ENCODE measurements at places on chromosomes 5 and 9.

DNA sequence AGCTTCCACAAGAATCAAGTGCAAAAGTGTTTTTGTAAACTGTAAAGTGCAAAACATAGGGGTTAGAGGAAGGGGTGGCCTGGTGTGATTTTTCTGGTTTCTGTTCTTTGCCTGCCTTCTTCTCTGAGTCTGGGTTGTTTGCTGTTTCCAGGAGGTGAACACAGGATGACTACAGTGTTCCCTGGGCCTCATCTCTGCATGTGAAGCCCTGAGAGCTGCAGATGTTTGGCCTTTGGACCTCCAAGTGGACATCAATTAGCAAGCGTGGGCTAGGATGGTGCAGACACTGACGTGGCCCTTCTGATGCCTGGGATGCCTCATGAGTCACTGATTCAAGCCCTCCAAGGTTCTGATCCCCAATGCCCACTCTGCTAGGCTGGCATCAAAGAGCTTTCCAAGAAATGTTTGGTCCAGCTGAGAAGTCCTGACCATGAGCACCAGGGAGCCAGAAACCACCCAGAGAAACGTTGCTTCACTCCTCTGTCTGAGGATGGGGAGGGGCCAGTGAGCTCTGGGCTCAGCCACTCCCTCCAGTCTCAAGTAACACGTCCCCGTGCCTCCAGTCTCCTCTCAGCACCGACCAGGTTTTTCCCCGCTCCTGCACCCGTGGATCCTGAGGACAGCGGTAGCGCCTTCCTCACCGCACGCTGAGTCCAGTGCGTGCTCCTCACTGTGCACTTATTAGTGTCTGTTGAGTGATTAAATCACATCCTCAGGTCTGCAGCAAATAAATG is 7.6 kb downstream of the IL9 start:
- no peak for DNase-seq

GRCh38 chr5:64952951-64953673 is 184.4 kb downstream of the CWC27 start:
- no peak for DNase-seq

GRCh38 chr5:148585988-148586387 is 68.3 kb downstream of the HTR4 start:
- DNase-seq = no peak

DNA sequence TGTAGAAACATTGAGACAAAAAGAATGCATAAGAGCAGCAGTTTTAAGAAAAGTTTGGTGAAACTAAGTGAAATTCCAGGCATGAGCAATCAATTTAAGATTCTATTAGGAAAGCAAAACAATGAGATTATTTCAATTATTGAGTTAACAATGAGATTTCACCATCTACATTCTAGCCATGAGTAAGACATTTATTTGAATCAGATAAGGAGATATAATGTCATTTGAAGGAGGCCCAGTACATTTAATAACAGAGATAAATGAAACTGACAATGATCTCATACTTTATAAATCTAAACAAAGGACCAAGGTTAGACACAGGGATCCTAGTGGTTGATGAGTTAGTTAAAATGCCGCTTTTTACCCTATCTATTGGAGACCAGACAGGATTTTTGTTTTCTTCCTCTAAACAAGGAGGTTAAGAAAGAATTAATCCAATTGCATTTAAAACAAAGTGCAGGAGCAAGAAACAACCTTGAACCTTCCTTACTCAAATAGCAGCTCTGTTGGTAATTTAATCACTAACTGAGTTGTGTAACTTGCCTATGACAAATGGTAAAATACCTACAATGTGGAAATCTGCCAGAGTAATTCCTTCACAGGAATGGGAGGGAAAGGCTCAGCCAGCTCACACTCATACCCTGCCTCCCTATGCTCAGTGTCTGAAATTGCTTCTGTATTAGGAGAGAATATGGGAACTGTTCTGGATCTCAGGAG is 103.5 kb upstream of the NR3C1 start:
- DNase-seq = no peak

- DNase-seq = no peak
These were observed 282.9 kb downstream of the SLF1 start for GRCh38 chr5:94901191-94901979.

DNA sequence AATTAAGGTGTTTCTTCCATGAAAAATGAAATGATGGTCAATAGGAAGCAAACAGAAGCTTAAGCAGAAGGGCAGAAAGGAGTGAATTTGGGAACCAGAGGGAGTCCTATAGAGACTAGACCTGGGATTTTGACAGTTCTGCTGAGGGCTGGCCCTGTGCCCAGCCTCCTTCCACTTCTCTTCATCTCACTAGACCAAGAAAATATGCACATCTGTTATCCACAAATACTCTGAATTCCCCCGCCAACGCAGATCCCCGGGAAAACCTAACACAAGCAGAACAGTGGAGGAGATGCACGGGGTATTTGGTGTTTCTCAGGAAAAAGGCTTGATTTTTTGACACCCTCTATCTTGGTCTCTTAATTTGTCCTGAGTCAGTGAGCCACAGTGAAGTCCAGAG is 22.7 kb downstream of the GRIA1 start:
- no peak for DNase-seq

- no peak for DNase-seq
These were observed 575.8 kb upstream of the ZNF462 start for GRCh38 chr9:106287091-106287631.

DNA sequence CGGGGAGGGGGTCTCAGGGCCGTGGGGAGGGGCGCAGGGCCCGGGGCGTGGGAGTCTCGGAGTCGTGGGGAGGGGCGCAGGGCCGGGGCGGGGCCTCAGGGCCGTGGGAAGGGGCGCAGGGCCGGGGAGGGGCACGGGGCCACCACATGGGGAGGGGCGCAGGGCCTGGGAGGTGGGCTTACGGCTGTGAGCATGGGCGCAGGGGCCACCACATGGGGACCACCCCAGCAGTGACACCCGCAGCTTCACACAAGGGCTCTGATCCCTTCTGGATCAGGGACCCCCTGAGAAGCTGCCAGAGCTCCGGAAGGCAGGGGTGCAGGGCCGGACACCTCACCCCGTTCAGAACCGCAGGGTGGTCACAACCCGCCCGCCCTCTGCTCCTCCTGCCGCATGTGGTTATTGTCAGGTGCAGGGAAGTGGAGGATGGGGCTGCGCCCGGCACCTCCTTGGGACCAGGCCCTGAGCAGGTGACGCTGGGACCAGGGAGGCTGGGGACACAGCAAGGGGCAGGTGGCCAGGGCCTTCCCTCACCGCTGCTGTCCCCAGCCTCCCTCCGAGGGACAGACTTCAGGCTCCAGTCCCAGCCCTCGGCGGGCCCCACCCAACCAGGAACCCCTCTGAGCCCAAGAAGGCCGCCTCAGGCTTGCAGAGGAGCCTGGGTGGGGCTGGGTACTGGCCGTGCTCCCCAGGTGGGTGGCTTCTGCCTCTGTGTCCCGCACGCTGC is 53.7 kb downstream of the EXD3 start:
- DNase-seq = no peak

DNA sequence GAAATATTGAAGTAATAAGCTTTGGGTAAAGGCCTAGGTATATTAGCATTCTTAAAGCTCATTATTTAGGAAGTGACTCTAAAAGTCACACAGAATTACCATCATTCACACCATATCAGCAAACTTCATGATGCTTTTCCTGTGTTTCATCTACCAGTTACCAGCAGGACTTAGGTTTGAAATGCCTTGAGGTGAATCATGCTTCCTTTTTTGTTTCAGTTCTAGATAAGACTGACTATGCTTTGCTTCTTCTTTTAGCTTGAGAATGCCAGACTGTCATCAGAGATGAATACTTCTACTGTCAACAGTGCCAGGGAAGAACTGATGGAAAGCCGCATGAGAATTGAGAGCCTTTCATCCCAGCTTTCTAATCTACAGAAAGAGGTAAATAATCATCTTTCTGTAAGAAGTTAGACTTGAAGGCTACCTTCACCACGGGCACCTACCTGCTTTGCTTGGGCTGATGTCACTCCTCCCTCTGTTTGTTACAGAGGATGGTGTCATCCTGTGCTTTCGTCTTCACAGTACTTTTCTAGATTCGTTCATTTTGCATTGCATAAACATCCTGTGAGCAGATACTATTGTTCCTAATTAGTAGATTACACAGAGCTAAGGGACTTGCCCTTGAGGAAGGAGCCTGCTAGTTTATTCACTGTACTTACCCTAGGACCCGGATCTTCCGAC is 34.7 kb downstream of the LMNB1 start:
- no peak for DNase-seq

- DNase-seq = no peak
These were observed 98.4 kb upstream of the C9orf72 start for GRCh38 chr9:27671636-27672035.

DNA sequence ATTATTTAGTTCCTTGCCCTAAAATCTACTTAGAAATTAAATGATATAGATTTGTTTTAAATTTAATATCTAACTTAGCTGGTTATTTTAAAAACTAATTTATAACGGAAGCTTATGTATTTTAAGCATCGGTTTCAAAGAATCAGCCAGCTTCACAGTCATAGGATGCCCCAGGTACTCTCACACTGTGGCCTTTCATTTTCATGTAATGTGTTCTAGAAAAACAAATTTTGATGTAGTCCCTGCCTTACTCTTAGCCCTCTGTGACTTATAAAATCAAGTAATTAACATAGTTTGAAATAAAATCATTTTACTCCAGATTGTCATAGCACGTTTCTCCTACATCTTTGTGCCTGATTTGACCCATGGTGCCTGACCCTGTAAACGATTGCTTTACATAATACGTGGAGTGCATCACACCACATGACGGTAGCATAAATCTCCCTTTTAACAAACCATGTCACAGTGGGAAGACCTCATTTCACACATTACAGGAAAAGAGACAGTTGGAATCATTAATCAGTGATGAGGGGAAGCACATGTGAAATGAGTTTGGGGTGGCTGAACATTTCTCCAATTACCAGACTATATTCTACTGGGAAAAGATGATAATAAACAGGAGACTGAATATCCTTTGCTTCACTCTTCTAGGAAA is 731.5 kb upstream of the CDH9 start:
- DNase-seq = no peak

Measured in stimulated activated CD8-positive, alpha-beta memory T cell treated with anti-CD3 and anti-CD28 coated beads, Interleukin-7, amount 100 ng/mL, for 1 hour (primary cell).